Prostate gland (tissue), 2 donors: ENCODE measurements at places on chromosomes 2 and 18. TPM values are rescaled to one million over a fixed set of nuclear protein-coding genes. Genes with fewer than 3 reads are reported as not detected.

The C2orf78 gene
- total RNA-seq = 0.91 TPM

The SIX3 gene
- total RNA-seq = not detected

- no peak for DNase-seq
Measured at GRCh38 chr2:89842180-89842908, 1150.9 kb downstream of the RPIA start.

GRCh38 chr2:118710481-118710880, 137.0 kb downstream of the EN1 start:
- DNase-seq = no peak

The GKN2 gene
- not detected for total RNA-seq

The FARSB gene
- total RNA-seq = 11.9 TPM

The KCNE4 gene
- total RNA-seq = 1.0 TPM

DNA sequence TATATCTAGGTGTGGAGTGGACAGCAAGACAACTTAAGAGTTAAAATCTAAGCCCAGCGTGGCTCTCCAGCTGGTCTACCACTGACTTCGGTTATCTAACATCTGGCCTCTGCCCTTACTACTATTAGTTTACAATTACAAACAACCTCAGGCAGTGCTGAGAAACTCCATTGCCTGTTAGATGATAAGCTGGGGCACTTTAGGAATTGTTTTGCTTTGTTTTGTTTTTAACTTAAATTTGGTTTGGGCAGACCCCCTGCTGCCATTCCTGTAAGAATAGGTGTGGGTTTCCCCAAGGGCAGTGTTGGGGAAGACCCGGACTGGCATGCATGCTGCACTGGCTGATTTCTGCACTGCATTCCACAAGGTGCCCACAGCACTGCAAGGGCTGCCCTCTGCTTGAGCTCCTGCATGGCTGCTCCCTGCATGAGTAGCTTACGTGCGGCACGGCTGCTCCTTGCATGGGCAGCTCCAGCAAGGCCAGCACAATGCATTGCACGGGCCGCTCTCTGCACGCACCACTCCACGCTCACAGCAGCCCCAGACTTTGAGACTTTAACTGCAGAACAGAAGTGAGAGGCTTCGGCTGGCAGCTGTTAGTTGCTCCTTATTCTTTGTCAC, 74.2 kb upstream of the SERTAD2 start:
- DNase-seq = no peak

DNA sequence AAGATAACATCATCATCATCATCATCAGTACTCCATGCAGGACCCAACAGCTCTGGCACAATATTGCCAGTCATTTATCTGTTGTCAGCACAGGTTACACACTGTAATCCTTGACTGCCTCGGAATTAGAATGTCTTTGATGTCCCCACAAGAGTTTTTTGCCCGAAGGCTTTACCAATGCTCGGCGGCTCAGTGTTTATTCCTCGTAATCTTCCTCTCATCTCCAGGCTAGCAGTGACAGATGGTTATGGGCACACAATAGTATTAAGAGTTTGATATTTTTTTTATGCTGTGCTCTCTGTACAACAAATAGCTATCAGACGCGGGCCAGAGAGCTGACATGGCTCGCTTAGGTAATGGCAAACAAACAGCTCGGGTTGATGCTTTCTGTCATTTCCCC, 515.2 kb downstream of the ZEB2 start:
- DNase-seq = no peak

GRCh38 chr2:60033325-60033724, 520.1 kb downstream of the BCL11A start:
- no peak for DNase-seq

- no peak for DNase-seq
Measured at GRCh38 chr2:63665846-63666475, 77.2 kb downstream of the MDH1 start.

DNA sequence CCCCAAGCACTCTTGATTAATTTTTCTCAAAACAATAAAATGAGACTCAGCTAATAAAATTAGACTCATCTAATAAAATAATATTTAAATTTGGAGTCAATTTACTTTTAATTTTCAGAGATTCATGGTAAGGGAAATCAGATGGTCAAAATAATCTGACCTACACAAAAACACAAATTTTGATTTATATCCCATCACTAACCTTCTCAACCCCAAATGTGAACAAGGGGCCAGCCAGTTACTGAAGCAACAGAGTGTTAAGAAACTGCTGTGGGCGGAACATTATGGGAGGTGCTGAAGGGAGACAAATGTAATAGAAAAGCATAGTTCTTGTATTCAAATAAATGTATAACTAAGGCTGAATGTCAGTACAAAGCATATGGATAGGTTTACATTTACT, 28.5 kb upstream of the PPP3R1 start:
- DNase-seq = no peak

- DNase-seq = no peak
Measured at GRCh38 chr2:134985061-134985460, 62.2 kb downstream of the MAP3K19 start.

The MRPL53 gene
- total RNA-seq = 28.2 TPM

The KCNJ3 gene
- 2.7 TPM for total RNA-seq

DNA sequence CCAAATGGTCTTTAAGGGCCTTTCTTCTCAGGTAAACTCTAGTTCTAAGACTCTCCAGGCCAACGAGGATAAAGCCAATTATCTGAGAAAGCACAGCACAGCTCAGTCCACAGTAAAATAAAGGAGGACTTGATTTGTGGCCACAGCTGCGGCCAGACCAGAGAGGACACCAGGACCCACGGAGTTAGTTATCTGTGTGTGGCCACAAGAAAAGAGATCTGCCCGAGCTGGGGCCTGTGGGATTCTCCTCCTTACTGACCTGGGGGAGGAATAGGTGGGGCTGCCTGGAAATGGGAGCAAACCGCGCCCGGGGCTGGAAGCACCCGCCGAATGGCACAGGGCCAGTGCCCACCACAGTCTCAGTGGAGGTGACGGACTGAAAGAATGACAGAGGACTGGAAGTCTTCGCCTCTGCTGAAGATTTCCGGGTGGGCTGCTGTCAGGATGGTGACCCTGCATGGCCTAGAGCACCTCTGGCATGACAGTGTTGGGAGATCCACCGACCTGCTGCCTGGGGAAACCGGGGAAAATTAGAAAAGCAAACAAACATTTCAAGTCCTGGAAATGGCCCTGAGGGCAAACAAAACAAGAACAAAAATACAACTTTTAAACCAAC, 13.3 kb downstream of the PROC start:
- DNase-seq = no peak

The CD28 gene
- total RNA-seq = 0.05 TPM

- DNase-seq = no peak
Measured at GRCh38 chr2:102703748-102704147, 58.1 kb upstream of the TMEM182 start.

DNA sequence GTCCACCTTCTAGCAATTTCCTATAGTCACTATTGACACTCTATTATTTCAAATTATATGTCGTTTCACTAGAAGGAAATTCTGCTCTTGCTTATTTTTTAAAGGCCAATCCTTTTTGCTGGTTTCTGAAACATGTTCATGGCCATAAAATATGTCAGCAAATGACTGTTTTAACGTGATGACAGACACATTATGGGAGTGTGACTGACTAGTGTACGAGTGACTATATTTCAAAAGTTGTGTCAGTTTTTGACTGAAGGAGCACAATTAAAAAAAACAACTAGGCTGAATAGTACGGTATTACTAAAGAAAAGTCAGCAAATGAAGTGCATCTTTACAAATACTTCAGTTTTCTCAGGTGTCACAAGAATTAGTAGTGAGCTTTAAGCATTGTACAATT, 196.0 kb downstream of the NR4A2 start:
- DNase-seq = no peak

- no peak for DNase-seq
Measured at GRCh38 chr2:144310484-144310883, 209.4 kb downstream of the ZEB2 start.

DNA sequence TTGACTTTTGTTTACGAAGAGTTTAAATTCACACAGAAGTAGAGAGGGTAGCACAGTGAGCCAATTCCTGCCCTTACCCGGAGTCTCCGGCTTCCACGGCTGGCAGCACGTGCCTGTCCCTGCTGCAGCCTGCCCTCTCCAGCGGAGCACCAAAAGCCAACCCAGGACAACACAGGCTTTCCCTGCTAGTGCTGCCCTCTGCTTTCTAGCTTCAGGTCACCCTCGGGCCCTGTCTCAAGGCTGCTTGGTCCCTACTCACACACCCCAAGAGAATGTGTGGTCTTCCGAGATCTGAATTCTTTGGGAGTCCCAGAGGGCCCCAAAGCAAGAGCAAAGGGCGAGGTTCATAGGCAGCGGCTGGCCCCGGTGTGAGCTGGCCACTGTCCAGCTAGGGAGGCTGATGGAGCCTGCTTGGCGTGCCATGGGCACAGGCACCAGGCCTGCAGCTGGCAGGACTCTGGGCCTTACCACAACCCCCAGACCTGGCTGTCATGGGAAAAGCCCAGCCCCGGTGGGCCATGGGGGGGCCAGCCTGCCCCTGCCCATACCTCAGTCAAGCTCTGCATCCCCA, 7.0 kb upstream of the HS6ST1 start:
- peak; percentile 73 for DNase-seq

GRCh38 chr2:12169721-12170120, 423.3 kb downstream of the LPIN1 start:
- no peak for DNase-seq

The PFN4 gene
- not detected for total RNA-seq

The CENPA gene
- 0.23 TPM for total RNA-seq

- no peak for DNase-seq
Measured at GRCh38 chr18:7711495-7711894, 144.4 kb downstream of the PTPRM start.

GRCh38 chr18:50104421-50104820, 90.5 kb downstream of the MYO5B start:
- DNase-seq = no peak

- DNase-seq = no peak
Measured at GRCh38 chr2:7994397-7994951, 687.4 kb upstream of the ID2 start.
